Upper lobe of left lung (tissue), 6 donors: ENCODE measurements at places on chromosomes 11 and 22. TPM values are rescaled to one million over a fixed set of nuclear protein-coding genes. Genes with fewer than 3 reads are reported as not detected.

KDM4D gene
- 0.61 TPM for total RNA-seq

ACTN3 gene
- total RNA-seq: not detected

VSIG10L2 gene
- total RNA-seq: not detected

DCDC1 gene
- total RNA-seq: 4.0 TPM

SLC17A6 gene
- not detected for total RNA-seq

TRPM5 gene
- not detected for total RNA-seq

MFRP gene
- total RNA-seq: not detected

ENTHD1 gene
- not detected for total RNA-seq

TENM4 gene
- 0.11 TPM for total RNA-seq

CDKN1C gene
- total RNA-seq: 23.4 TPM

C11orf65 gene
- 0.46 TPM for total RNA-seq

CASP12 gene
- 9.5 TPM for total RNA-seq

GRCh38 chr11:61174273-61174672 lies 13.0 kb upstream of the VPS37C start:
- no peak for DNase-seq
- H3K4me3 ChIP-seq: no peak overlapping the region
- no peaks in the 10 kb centered on the region for H3K27me3 ChIP-seq

- no peak for DNase-seq
- no peaks in the 10 kb centered on the region for H3K36me3 ChIP-seq
- H3K4me3 ChIP-seq: no peak overlapping the region
- H3K4me1 ChIP-seq: no peaks in the 10 kb centered on the region
- no peaks in the 10 kb centered on the region for H3K27me3 ChIP-seq
These were observed 51.6 kb upstream of the CCDC34 start for GRCh38 chr11:27414644-27415043.

DNA sequence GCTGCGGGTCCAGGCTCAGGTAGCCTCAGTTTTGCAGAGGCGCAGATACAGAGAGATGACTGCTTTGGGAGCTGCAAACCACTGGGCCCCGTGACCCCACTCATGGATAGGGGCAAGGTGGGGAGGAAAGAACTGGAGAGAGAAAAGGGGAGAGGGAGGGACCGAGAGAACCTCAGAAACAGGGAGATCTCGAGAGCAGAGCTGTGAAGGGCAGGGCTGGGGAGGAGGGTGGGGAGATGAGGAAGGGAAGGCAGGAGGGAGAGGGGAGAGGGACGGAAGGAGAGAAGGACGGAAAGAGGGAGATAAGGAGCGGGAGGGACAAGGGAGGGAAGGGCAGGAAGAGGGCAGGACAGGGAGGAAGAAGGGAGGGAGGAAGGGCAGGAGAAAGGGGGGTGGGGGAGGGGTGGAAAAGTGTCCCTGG lies 46.3 kb downstream of the IGLL1 start:
- DNase-seq: no peak
- peaks cover 36% of the 10 kb centered on the region for H3K4me1 ChIP-seq
- no peaks in the 10 kb centered on the region for H3K36me3 ChIP-seq
- H3K27me3 ChIP-seq: no peaks in the 10 kb centered on the region
- H3K27ac ChIP-seq: peak overlapping the region; percentile 4

DNA sequence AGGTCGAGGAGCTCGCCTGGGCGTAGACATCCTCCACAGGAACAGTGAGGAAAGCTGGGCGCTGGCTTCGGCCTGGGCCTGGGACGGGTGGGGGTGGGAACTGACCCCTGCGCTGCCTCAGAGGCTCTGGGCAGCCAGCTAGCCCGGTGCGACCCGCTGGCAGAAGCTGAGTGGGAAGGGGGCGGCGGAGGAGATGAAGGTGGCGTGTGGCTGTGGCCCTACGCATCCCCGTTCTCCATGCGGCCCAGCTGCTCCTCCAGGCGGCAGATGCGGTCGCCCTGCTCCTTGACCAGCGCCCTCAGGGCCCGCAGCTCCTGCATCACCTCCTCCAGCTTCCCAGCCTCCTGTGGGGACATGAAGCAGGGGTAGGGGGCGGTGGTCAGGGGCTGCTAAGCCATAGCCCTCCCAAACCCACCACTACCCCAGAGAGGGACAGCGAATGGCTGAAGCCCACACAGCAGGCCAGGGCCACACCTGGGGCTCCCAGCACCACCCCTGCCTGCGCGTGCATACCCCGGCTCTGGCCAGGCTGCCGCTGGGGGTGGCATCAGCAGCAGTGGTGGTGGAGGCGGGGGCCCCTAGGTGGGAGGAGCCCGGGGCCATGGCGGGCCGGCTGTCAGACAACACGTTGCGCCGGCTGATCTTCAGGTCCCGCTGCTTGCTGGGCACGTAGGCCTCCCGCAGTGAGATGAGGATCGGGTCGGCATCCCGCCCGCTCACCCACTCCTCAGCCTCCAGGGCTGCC lies 848 bp upstream of the PTPRCAP start:
- peaks cover 4% of the 10 kb centered on the region for H3K36me3 ChIP-seq
- H3K4me3 ChIP-seq: peak overlapping the region; percentile 42
- peak overlapping the region; percentile 52 for H3K27ac ChIP-seq
- DNase-seq: peak; percentile 90
- H3K4me1 ChIP-seq: peaks cover 13% of the 10 kb centered on the region
- no peaks in the 10 kb centered on the region for H3K27me3 ChIP-seq

GRCh38 chr11:86214710-86215109 lies 29.8 kb upstream of the EED start:
- peaks cover 10% of the 10 kb centered on the region for H3K4me1 ChIP-seq
- H3K4me3 ChIP-seq: no peak overlapping the region
- no peak overlapping the region for H3K27ac ChIP-seq
- H3K36me3 ChIP-seq: no peaks in the 10 kb centered on the region
- H3K27me3 ChIP-seq: no peaks in the 10 kb centered on the region

- no peak overlapping the region for H3K27ac ChIP-seq
- peaks cover 18% of the 10 kb centered on the region for H3K4me1 ChIP-seq
- H3K27me3 ChIP-seq: no peaks in the 10 kb centered on the region
- no peak for DNase-seq
These were observed 36.7 kb downstream of the STIM1 start for GRCh38 chr11:3892156-3892555.

DNA sequence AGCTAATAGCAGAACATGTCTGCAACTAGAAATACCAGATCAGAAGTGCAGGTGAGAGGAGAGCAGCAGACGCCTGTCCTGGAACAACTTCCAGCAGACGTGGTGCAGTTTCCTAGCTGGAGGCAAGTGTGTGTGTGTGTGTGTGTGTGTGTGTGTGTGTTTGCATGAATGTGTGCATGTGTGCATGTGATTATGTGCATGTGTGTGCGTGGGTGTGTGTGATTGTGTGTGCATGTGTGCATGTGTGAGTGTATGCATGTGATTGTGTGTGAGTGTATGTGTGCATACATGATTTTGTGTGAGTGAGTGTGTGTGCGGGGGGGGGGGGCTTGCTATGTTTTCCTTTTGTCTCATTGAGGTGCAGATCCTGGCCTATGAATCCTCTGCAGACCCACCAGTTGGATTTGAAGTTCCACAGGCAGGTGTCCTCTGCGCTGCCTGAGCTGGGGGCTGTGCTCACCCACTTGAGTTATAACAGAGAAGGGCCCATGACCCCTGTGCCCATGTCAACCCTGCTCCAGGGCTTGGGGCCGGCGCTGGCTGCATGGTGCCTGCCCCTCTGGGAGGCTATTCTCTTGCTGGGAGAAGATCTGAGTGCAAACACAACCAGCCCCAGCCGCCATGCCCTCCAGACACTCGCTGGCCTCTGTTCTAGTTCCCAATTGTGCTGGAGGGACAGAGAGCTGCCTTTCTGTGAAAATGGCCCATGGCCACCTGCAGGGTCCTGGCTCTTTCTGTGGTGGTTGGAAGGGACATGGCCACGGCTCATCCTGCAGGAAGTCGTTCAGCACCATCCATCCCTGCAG lies 821.3 kb downstream of the BRD1 start:
- no peak overlapping the region for H3K4me3 ChIP-seq
- no peaks in the 10 kb centered on the region for H3K36me3 ChIP-seq
- H3K4me1 ChIP-seq: no peaks in the 10 kb centered on the region
- DNase-seq: no peak
- no peaks in the 10 kb centered on the region for H3K27me3 ChIP-seq

GRCh38 chr11:96222102-96222501 lies 120.9 kb downstream of the MAML2 start:
- DNase-seq: no peak

- no peak for DNase-seq
- H3K36me3 ChIP-seq: no peaks in the 10 kb centered on the region
- H3K4me1 ChIP-seq: no peaks in the 10 kb centered on the region
- no peak overlapping the region for H3K27ac ChIP-seq
These were observed 735.6 kb downstream of the BRD1 start for GRCh38 chr22:49091917-49092545.

DNA sequence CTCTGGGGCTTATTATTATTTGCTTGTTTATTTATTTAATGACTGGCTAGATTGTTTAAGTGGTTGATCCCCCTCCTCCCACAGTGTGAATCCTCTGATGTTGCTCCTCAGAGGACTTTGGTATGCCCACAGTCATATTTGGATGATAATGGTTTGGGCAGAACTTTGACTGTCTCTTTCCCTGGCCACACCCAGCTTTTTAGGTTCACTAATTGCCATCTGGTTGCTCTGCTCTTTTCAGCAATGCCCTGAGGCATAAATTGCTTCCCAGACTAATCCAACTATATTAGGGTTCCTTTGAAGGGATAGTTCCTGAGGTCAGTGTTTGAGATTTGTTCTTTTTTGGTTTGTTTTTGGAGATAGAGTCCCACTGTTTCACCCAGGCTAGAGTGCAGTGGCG lies 99.3 kb upstream of the RRM1 start:
- H3K27me3 ChIP-seq: no peaks in the 10 kb centered on the region
- no peak overlapping the region for H3K27ac ChIP-seq
- H3K4me3 ChIP-seq: no peak overlapping the region
- no peak for DNase-seq
- no peaks in the 10 kb centered on the region for H3K36me3 ChIP-seq

DNA sequence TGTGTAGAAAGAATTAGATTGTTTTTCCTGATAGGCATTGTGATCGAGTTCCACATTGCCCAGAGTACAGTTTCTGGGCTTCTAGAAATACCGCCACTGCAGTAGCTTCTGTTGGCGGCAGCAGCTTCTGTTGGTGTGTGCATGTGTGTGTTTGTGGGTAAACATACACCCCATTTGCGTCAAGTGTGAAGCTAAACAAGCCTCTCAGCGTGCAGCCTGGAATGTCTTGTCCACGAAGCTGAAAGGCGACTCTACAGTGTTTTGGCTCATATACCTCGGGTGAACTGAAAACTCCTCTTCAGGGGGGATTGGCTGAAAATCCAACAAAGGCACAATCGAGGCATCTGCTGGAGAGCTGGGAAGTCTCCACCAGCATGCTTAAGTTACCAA lies 112.0 kb upstream of the E2F8 start:
- no peaks in the 10 kb centered on the region for H3K27me3 ChIP-seq
- H3K36me3 ChIP-seq: no peaks in the 10 kb centered on the region
- no peaks in the 10 kb centered on the region for H3K4me1 ChIP-seq
- H3K4me3 ChIP-seq: no peak overlapping the region

- H3K4me1 ChIP-seq: peaks cover 6% of the 10 kb centered on the region
- no peaks in the 10 kb centered on the region for H3K27me3 ChIP-seq
- H3K4me3 ChIP-seq: no peak overlapping the region
- H3K36me3 ChIP-seq: no peaks in the 10 kb centered on the region
- no peak for DNase-seq
These were observed 72.6 kb upstream of the GRAMD1B start for GRCh38 chr11:123357353-123357989.

DNA sequence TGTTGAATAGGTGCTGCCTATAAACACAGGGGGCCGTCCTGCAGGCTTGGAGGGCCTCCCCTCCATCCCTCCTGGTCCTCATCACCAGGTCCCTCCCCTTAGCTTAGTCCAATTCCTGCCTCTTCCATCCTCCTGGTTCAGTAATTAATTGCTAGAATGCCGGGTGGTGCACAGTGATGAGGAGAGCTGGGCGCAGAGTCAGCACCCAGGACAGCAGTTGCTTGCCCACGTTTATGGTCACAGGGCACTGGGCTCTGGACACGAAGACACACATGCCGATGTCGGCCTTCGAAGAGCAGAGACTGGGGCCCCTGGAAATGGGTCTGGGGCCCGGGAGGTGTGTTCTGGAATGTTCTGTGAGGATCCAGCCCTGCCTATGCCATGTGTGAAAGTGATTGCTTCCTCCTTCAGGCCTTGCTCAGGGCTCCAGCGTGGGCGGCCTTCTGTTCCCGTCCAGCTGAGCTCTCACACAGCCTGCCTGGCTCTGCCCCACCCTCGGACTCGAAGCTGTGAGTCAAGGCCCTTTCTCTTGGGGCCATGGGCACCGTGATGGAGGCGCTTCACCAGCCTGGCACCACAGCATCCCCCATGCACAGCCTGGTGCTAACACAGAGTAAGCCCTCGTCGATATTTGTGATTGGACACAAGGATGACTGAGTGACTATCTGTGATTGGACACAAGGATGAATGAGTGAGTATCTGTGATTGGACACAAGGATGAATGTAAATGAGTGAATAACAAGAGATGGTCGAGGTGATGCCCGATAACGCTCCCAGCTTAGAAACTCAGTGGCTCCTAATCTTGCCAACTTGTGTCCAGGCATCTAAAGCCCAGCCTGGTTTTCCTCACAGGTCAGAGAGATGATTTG lies 884.7 kb downstream of the BRD1 start:
- H3K4me1 ChIP-seq: no peaks in the 10 kb centered on the region
- no peak overlapping the region for H3K4me3 ChIP-seq

DNA sequence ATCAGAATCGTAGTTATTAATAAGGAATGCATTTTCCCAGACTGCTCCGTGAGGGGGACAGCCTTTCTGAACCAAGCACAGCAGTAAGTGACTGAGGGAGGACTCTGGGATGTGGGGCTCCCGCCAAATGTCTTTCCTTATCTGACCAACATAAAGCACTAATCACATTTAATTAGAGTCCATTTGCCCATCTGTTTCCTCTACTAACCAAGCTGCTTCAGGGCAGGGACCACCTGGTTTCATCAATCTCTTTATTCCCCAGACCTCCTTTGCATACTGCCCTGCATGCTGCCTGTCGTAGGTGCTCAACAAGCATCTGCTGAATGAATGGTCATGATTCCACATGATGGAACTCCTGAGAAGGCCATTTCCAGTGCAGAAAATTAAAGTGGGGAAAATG lies 29.4 kb downstream of the SMCO4 start:
- H3K27me3 ChIP-seq: no peaks in the 10 kb centered on the region
- no peaks in the 10 kb centered on the region for H3K36me3 ChIP-seq
- no peak overlapping the region for H3K27ac ChIP-seq
- DNase-seq: no peak
- H3K4me3 ChIP-seq: no peak overlapping the region

- no peak for DNase-seq
- no peaks in the 10 kb centered on the region for H3K4me1 ChIP-seq
- H3K36me3 ChIP-seq: no peaks in the 10 kb centered on the region
- H3K27ac ChIP-seq: no peak overlapping the region
These were observed 135.0 kb downstream of the BUD13 start for GRCh38 chr11:116637766-116638165.
